CD4-positive, alpha-beta T cell treated with Interleukin-21 for 1 hour (primary cell): ENCODE measurements at places on chromosomes 12 and 14.

GRCh38 chr12:11836282-11837151 lies 187.0 kb downstream of the ETV6 start:
- peak; percentile 55 for DNase-seq

DNA sequence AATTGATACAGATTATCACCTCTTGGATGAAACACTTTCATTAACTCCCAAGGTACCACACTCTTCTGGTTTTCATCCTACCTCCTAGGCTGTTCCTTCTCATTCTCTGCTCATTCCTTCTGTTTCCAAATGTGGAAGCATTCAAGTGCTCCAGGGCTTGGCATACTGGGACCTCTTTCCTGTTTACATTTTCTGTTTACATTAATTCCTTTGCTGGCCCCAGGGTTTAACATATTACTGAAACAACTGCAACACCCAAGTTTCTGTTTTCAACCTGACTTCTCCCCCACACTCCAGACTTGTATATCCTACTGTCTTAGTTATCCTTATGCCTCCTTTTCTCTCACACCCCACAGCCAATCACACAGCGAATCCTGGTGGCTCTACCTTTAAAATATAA lies 386.3 kb upstream of the GARIN6 start:
- no peak for DNase-seq

GRCh38 chr12:49627752-49628360 lies 4.5 kb downstream of the PRPF40B start:
- no peak for DNase-seq

DNA sequence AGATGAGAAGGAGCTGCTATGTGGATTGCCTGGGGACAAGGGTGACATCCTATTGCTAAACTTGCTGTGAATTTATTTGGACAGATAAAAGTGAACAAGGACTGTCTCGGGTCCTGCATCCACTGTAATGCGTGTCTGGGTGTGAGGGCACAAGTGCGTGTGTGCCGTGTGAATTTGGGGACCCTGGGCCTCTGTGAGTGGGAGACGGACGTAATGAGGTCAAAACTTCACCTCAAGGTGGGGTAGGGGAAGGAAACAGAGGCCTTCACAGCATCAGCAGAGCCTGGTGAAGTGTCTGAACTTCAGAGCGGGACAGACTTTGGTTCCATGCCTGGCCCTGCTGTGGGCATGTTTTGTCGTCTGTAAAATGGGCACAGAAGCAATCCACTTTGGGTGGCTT lies 14.8 kb downstream of the ASB2 start:
- no peak for DNase-seq

DNA sequence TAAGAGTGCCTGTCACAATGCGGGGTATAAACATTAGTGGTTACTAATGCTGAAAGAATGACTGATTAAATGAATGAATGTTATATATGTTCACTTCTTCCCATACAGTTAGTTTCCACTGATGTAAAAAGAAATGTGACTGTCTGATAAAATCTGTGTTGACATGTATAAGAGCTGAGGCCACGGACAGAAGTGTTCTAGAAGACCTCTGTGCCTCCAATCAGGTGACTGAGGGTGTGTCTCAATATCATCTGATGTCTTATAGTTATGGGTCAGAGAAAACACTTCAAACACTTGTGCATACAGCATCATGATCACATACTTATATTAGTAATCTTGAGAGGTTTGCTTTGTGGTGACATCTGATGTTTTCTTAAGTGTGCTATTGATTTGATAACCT lies 183.4 kb downstream of the TTC7B start:
- DNase-seq: no peak
